ENCODE measurements at places on chromosomes 7 and 10.

- no peaks in the 10 kb centered on the region for H3K36me3 ChIP-seq
- no peak for DNase-seq
- H3K27ac ChIP-seq = no peak overlapping the region
- peaks cover 10% of the 10 kb centered on the region for H3K4me1 ChIP-seq
- no peak overlapping the region for H3K4me3 ChIP-seq
Measured at GRCh38 chr7:380711-381210, 90.8 kb downstream of the FOXL3 start.

DNA sequence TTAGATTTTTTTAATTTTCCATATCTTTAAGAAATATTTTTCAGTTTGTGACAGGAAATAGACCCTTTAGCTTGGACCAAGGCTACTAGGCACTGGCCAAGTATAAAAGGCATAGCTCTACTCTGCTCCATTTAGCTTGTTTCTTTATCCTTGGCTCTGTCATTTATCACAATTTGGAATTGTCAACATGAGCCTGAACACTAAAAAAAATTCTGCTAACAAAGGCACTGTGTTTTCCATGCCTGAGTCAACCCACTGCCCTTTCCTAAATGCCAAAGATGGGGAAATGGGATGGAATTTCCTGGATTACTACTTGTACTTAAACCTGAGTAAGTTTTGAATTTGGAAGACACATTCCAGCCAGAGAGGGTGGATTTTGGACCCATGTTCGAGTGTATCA is 128.4 kb downstream of the NSUN6 start:
- H3K4me1 ChIP-seq = no peaks in the 10 kb centered on the region
- no peak overlapping the region for H3K4me3 ChIP-seq
- no peaks in the 10 kb centered on the region for H3K27me3 ChIP-seq
- DNase-seq = peak; percentile 1
- no peaks in the 10 kb centered on the region for H3K36me3 ChIP-seq

DNA sequence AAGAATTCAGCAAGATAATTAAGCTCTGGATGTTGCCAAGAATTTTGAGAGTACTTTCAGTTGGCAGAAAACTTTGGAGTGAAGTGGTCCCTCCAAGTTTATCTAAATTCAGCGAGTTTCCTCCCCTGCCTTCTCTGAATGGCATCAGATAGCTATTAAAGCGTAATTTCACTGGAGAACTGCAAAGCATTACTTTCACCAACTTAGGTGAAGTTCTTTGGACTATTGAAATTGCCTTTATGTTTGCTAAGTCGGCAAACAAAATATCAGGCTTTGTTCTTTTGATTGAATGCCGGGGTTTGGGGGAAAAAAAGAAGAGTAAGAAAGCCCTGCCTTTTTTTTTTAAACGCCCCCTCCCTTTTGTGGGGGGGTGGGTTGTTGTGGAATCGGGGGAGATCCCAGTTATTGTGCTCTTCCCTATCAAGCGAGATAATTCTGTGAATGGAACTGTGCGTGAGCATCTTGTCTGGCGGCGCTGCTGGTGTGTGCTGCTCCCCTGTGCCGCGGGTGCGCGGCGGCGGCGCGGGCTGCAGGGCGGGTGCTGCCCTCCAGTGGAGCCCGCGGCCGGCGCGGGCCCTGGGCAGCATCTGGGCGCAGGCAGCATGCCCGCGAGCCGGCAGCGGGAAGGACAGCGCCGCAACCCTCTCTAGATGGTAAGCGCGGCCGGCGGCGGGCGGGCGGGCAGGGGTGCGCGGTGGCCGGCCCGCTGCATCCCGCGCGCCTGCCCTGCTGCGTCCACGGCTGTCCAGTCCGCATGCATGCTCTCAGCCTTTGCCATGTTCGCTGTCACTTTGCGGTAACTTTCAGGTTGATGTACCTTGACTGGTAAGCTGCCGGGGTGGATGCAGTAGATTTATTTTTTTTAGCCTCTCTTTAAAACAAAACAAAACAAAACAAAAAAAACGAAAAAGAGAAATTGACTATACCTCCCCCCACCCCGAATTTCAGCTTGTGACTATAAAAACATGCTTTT is 176.5 kb downstream of the TCF7L2 start:
- H3K4me3 ChIP-seq = peak overlapping the region; percentile 45
- H3K36me3 ChIP-seq = no peaks in the 10 kb centered on the region
- DNase-seq = peak; percentile 78
- H3K27me3 ChIP-seq = no peaks in the 10 kb centered on the region
- peaks cover 5% of the 10 kb centered on the region for H3K4me1 ChIP-seq

DNA sequence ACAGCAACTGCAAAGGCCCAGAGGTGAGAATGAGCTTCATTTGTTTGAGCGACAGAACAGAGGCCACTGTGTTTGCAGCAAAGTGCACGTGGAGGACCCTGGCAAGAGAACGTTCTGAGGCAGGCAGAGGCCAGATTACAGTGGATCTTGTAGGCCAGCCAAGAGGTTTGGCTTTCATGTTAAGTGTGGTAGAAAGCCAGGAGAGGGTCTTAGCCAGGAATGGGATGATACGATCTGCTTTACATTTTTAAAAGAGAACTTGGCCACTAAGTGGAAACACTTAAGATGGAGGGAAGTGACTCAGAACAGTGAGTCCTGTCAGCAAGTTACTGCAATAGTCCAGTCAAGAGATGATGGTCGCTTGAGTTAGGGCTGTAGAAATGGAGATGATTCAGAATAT is 4.6 kb downstream of the CCDC136 start:
- H3K4me1 ChIP-seq = peaks cover 6% of the 10 kb centered on the region
- H3K36me3 ChIP-seq = peaks cover 61% of the 10 kb centered on the region
- H3K27me3 ChIP-seq = peaks cover 5% of the 10 kb centered on the region
- no peak overlapping the region for H3K4me3 ChIP-seq
- H3K27ac ChIP-seq = no peak overlapping the region

DNA sequence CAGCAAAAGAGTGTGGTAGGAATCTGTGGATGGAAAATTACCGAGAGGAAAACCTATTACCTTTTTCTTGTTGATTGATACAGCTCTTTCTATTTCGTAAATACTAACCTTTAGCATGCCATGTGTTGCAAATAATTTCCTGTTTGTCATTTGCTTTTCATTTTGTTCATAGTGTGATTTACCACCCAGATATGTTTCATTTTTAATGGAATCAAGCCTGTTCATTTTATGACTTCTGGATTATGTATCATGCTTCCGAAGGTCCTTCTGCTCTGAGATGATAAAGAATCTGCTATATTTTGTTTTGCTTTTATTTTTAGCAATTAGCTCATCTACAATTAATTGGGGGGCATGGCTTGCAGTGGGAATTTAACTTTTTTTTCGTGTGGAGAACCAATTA is 46.5 kb downstream of the INPP5F start:
- H3K4me3 ChIP-seq = no peak overlapping the region
- no peak for DNase-seq
- H3K4me1 ChIP-seq = no peaks in the 10 kb centered on the region
- H3K27me3 ChIP-seq = no peaks in the 10 kb centered on the region
- no peaks in the 10 kb centered on the region for H3K36me3 ChIP-seq

DNA sequence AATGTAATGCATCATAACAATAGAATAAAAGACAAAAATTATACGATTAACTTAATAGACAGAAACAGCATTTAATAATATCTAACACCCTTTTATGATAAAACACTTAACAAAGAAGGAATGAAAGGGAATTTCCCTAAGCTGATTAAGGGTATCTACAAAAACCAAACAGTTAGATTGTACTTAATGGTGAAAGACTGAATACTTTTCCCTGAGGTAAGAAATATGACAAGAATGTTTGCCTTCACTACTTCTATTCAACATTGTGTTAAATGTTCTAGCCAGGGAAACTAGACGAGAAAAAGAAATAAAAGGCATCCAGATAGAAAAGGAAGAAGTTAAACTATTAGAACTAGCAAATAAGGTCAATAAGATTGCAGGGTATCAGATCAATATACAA is 276.9 kb downstream of the BAMBI start:
- H3K36me3 ChIP-seq = no peaks in the 10 kb centered on the region
- peaks cover 2% of the 10 kb centered on the region for H3K27me3 ChIP-seq
- H3K27ac ChIP-seq = no peak overlapping the region
- no peak for DNase-seq

DNA sequence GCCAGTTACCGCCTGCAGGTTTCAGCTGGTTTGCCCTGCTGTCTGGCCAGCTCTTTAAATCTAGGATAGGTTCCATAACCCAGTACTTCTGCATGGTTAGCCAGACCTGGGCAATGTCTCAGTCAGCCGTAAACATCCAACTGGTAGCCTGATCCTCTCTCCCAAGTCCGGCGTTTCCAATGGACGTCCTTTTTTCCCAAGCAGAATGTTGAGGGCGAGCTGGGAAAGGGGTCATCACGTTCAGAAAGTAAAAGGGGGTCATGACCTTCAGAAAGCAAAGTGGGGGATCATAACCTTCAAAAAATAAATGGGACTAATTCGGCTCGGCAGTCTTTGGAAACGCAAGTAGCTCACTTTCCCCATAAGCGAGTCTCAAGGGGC is 430 bp downstream of the PON3 start:
- no peak for DNase-seq
- H3K27ac ChIP-seq = no peak overlapping the region
- H3K4me3 ChIP-seq = no peak overlapping the region
- H3K4me1 ChIP-seq = no peaks in the 10 kb centered on the region

- no peak overlapping the region for H3K4me3 ChIP-seq
- no peak overlapping the region for H3K27ac ChIP-seq
Measured at GRCh38 chr10:22958338-22958737, 30.5 kb downstream of the ARMC3 start.

- no peak overlapping the region for H3K27ac ChIP-seq
- H3K4me3 ChIP-seq = no peak overlapping the region
- H3K36me3 ChIP-seq = no peaks in the 10 kb centered on the region
- H3K4me1 ChIP-seq = peaks cover 2% of the 10 kb centered on the region
- DNase-seq = no peak
Measured at GRCh38 chr10:33056828-33057596, 99.0 kb upstream of the ITGB1 start.

DNA sequence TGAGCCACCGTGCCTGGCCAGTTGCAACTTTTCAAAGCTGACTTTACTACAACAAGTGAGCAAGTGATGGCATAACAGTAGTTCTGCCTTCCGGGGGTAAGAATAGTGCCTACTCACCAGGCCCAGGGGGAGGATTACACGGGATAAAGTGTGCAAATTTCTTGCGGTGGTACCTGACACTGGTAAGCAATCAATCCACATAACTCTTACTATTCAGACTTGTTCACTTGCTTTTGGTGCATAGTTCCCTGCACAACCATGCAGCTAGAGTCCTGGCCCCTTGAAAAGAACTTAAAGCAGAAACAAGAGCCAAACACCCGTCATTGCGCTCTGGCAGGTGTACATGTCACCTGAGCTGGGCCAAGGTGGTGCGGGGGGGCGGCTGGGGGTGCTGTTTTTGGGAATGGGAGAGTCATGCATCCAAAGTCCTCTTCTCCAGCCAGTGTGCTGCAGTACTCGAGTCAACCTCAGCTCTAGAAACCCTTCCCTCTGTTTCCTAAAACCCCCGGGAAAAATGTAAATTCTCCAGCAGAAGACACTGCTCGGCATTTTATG is 5.4 kb upstream of the COBL start:
- peaks cover 38% of the 10 kb centered on the region for H3K27me3 ChIP-seq
- DNase-seq = no peak
- no peak overlapping the region for H3K4me3 ChIP-seq
- no peak overlapping the region for H3K27ac ChIP-seq
- no peaks in the 10 kb centered on the region for H3K36me3 ChIP-seq

DNA sequence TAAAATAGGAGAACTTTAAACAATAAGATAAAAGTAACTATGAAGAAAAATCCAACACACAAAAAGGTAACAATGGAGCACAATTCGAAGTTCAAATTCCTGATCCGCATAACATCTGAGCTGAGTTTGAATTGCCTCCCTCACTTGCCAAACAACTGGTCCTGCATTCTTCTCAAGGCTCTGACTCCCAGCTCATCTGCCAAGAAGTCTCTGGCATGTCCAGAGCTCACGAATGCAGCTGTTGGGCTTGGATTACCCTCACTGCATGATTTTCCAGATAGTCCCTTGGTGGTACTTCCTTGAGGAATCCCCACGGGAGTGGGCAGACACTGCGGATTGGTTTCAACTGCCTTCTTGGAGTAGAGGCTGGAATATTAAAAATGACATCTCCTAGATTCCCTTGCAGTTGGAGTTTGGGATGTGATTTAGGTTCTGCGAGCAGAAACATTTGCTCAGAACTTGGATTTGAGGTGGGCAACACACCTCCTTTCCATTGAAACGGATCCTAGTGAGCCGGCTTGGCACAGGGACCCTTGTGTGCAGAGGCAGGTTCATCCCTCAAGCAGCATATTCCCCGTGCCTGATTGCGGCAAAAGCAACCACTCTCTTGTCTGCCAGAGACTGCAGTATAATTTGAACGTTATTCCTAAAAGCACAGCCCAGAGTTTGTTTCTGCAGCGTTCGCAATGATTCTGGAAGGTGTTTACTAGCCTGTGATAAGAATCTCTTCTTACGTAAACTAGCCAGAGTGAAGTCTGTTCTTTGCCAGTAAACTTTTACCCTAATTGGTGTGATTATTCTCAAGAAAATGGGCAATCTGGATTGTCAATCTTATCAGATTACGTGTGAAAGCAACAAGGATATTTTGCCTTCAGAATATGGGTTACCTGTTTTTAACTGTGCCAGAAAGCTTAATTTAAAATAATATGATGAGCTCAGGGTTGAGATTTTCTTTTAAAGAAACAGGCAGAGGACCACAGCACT is 23.4 kb upstream of the PRKCQ start:
- peaks cover 6% of the 10 kb centered on the region for H3K27me3 ChIP-seq
- no peaks in the 10 kb centered on the region for H3K4me1 ChIP-seq
- DNase-seq = no peak
- H3K36me3 ChIP-seq = no peaks in the 10 kb centered on the region
- H3K4me3 ChIP-seq = no peak overlapping the region

- DNase-seq = no peak
- H3K36me3 ChIP-seq = no peaks in the 10 kb centered on the region
- H3K27ac ChIP-seq = no peak overlapping the region
- peaks cover 7% of the 10 kb centered on the region for H3K27me3 ChIP-seq
- no peak overlapping the region for H3K4me3 ChIP-seq
- H3K4me1 ChIP-seq = no peaks in the 10 kb centered on the region
Measured at GRCh38 chr7:22052674-22053365, 107.1 kb upstream of the CDCA7L start.

GRCh38 chr10:88557658-88558057 is 25.5 kb downstream of the RNLS start:
- no peaks in the 10 kb centered on the region for H3K27me3 ChIP-seq
- H3K4me3 ChIP-seq = no peak overlapping the region
- H3K4me1 ChIP-seq = no peaks in the 10 kb centered on the region

- peak overlapping the region; percentile 91 for H3K4me3 ChIP-seq
- H3K36me3 ChIP-seq = peaks cover 7% of the 10 kb centered on the region
- peaks cover 9% of the 10 kb centered on the region for H3K4me1 ChIP-seq
- peak; percentile 15 for DNase-seq
Measured at GRCh38 chr10:99659868-99660366, 608 bp downstream of the ENTPD7 start.

- H3K4me3 ChIP-seq = no peak overlapping the region
- H3K4me1 ChIP-seq = peaks cover 7% of the 10 kb centered on the region
- H3K36me3 ChIP-seq = no peaks in the 10 kb centered on the region
- H3K27me3 ChIP-seq = no peaks in the 10 kb centered on the region
- peak overlapping the region; percentile 70 for H3K27ac ChIP-seq
Measured at GRCh38 chr7:112162142-112162766, 43.9 kb downstream of the DOCK4 start.

Measured in mesenchymal stem cell (in vitro differentiated cells and primary cell).